Activated CD4-positive, alpha-beta T cell treated with anti-CD3 and anti-CD28 coated beads for 4 hours (primary cell): ENCODE measurements at places on chromosomes 1 and 21.

DNA sequence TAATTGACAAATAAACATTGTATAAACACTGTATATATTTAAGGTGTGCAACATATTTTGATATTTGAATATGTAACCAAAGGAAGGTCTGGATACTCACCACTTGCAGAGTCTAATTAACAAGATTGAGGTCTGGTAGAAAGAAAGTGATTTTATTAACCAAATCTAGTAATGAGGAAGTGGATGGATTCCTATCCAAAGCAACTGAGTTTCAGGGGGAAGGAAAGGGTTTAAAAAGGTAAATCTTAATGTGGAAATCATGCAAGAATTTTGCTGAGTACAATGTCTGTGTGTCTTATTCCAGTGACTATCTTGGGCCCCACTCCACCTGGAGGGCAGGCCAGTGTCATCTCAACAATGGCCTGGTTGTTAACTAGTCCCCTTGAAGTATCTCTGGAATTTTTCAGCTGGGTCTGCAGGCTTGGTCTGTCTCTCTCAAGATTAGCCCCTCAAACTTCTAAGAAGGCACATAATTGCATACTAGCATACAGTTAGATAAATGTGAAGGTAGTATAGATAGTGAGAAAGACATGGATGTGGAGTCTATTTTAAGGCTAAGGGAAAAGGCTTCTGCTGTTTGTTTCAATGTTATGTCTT is 262.7 kb upstream of the RGS18 start:
- DNase-seq, result no peak

- DNase-seq, result no peak
Measured at GRCh38 chr21:29379517-29380054, 80.9 kb downstream of the BACH1 start.

DNA sequence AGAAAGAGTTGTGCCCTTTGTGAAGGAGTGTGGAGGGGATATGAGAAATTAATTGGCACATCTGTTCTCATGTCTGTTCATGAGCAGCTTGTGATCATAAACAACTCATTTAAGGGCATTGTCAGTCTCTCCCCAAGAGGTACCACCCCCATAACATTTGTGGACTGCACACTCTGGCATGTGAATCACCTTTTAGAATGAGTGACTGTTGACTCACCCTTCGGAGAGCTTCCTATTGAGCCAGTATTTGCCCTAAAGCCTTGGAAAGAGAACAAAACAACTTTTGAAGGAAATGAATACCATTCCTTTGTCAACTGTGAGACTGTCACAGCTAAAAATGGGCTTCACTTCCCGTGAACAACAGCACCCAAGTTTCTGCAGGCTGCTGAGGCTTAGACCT is 27.5 kb upstream of the MYSM1 start:
- no peak for DNase-seq

DNA sequence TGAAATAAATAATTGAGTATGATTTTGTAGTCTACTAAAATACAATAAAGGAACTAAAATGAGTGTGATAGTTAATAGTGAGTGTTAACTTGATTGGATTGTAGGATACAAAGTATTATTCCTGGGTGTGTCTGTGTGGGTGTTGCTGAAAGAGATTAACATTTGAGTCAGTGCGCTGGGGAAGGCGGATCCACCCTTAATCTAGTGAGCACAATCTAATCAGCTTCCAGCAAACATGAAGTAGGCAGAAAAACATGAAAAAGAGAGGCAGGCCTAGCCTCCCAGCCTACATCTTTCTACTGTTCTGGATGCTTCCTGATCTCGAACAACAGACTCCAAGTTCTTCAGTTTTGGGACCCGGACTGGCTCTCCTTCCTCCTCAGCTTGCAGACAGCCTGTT is 1716.6 kb downstream of the MRPL39 start:
- no peak for DNase-seq

DNA sequence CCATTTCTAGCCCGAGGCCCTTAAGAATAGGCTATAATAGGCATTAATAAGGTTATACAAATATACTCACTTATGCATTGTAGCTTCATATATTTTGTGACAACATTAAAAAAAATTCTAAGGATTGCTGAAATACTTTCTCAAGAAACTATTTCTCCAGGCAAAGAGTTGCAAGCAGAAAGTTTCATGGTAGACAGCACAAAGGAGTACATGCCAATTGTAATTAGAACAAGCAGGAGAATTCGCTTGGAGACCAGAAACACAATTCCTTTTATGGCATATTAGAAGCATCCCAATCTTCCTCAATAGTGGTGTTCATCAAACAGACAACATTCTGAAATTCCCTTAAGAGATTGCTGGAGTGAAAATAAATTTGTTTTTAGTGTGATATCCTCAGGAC is 122.8 kb downstream of the CRB1 start:
- no peak for DNase-seq

DNA sequence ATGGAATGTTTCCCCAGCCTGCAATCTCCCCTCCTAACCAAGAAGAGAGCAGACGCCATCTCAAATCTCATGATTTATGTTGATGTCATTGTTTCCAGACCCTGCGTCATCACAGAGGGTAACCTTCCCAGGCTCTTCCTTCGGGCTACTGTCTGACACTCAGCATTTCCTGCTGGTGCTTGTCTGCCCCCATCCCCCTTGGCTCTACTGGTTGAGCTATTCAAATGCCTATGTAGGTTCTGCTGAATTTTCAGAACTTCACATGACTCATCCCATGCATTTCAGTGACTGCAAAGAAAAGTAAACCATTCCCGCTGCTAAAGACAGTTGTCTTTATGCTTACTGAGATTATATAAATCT is 24.8 kb upstream of the ITPKB start:
- peak; percentile 30 for DNase-seq

GRCh38 chr1:155715777-155716176 is 26.9 kb downstream of the DAP3 start:
- DNase-seq, result no peak

GRCh38 chr21:38077569-38077968 is 161.3 kb upstream of the KCNJ6 start:
- no peak for DNase-seq

- DNase-seq, result no peak
Measured at GRCh38 chr1:51230501-51231078, 5.5 kb upstream of the RNF11 start.

- no peak for DNase-seq
Measured at GRCh38 chr1:186768906-186769305, 59.8 kb upstream of the PLA2G4A start.

GRCh38 chr1:243974451-243975292 is 76.4 kb upstream of the ZBTB18 start:
- DNase-seq, result no peak

DNA sequence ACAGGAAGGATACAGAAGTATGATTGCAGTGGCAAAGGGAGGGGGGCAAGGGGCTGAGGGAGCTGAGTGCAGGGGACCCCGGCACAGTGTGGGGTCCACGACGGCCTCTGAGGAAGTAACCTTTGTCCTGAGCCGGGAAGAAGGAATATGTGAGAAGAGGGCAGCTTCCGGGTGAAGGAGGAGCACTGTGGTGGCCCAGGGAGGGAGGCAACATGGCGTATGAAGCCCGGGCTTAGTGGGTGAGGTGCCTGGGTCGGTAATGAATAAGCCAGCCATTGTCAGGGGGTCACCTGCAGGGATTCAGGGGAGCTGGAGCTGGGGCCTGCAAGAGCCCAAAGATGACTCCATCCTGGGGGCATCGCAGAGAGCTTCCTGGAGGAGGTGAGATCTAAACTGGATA is 200.4 kb downstream of the FOXD2 start:
- DNase-seq, result no peak

- DNase-seq, result no peak
Measured at GRCh38 chr1:188888386-188888785, 1589.3 kb downstream of the BRINP3 start.

GRCh38 chr21:45297869-45298268 is 10.2 kb upstream of the POFUT2 start:
- no peak for DNase-seq

- no peak for DNase-seq
Measured at GRCh38 chr1:62977366-62977765, 193.4 kb downstream of the ATG4C start.

GRCh38 chr1:21106238-21106637 is 70.5 kb downstream of the EIF4G3 start:
- DNase-seq, result no peak

DNA sequence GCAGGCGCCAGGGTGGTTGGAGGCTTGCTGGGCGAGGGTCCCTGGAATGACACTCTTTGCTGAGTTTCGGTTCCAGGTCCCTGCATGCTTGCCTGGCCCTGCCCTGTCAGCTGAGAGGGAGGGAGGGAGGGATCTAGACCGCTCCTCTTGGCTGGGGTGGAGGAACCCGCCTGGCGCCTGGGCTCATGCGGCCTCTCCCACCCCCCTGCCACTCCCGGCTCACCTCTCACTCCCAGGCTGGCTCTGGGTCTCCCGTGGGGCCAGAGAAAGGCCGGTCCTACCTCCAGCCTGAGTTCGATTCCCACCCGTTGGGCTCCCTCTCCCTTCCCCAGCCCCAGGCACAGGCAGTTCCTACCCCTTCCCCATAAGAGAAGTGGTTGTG is 19.0 kb upstream of the IFNLR1 start:
- no peak for DNase-seq

- no peak for DNase-seq
Measured at GRCh38 chr1:42930178-42931107, 28.2 kb downstream of the SLC2A1 start.

DNA sequence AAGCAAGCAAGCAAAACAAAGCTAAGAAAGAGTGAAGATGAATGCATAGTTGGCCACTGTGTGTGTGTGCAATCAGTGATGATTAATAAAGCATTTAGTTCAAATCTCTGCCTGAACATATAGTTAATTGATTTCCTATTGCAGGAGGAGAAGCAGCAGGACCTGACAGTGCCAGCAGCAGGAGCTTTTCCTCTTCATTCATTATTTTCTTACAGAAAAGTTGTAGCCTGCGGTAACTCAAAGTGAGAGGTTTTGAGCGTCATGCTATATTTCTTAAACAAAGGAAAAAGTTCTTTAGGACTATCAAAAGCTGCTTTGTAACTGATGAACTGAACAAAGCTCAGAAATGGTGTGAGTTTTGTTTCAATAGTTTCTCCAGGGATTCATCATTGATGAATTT is 379.9 kb downstream of the PTBP2 start:
- DNase-seq, result no peak

DNA sequence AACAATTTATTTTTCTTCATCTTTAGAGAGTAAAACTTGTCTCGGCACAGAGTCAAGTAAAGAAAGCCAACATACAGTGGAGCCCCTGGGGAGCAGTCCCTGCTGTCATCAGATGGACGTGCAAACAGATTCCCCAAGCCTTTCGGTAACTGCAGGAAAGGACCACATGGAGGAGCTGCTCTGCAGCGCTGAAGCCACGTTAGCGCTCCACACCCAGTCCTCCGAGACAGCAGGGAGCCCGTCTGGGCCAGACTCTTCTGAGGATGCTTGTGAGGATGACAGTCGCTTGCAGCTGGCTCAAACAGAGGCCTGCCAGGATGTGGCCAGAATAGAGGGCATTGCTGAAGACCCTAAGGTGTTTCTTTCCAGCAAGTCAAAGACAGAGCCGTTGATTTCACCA is 77.1 kb upstream of the SCCPDH start:
- no peak for DNase-seq

- DNase-seq, result no peak
Measured at GRCh38 chr1:21663248-21663950, 5.8 kb downstream of the RAP1GAP start.

DNA sequence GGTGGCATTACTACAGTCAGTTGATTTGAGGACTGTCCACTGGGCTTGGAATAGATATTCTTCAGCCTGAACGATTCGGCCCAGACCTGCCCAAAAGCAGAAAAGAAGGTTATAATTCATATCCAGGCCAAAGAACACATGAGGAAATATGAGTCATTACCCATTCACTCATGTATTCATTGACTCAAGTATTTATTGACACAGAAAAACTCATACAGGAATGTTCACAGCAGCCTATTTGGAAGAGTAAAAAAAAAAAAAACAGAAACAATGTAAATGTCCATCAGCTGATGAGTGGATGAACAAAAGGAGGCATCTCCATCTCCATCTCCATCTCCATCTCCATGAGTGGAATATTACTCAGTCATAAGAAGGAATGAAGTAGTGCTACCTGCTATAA is 15.9 kb downstream of the ZMYND12 start:
- no peak for DNase-seq

GRCh38 chr1:172781513-172782140 is 122.7 kb downstream of the FASLG start:
- no peak for DNase-seq

DNA sequence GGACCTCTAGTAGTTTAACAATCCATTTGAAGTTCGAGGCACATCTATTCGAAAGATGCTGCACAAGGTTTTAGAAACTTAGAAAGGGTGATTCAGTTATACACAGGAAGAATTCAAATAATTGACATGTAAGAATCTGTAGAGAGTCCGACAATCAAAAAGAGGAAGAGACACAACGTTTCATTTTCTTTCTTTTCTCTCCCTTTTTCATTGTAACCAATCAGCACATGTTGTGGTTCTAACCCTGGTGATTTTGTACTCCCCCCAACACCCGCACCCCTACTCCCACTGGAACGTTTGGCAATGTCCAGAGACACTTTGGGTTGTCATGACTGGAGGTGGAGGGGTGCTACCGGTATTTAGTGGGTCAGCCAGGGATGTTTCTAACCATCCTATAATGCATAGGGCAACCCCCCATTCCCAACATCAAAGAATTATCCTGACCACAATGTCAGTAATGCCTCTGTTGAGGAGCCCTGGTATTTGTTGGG is 4.9 kb downstream of the TGFB2 start:
- no peak for DNase-seq

DNA sequence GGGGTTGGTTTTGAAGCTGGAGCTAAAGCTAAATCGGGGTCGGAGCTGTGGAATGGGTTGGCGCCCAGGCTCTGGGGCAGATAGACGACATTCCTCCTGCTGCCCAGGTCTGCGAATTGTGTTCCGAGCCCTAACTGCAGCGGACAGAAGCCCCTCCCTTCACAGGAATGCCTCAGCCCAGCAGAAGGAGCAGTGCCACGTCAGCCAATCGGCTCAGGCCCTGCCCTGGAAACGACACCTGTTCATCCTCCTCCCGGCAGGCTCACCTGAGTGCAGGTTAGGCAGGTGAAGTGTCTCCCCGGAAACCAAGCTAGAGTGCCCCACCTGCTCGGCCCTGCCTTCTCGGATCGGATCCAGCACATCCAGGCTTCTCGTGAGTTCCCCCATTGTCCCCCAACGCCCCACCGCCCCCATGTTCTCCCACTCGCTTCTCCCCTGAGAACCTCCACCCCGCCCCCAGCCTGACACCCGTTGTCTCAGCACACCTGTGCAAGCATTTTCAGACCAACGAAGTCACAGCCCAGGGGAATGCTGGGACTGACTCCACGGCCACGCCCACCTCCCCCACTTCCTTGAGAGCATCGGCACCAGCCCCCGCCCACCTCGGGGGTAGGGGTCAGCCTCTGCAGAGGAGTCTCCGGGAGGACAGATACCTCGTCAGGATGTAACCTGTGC is 775 bp downstream of the TMEM125 start:
- no peak for DNase-seq
